ENCODE measurements at places on chromosomes 6 and 20.

GRCh38 chr6:45850378-45851033 lies 165.2 kb downstream of the CLIC5 start:
- DNase-seq, result no peak

DNA sequence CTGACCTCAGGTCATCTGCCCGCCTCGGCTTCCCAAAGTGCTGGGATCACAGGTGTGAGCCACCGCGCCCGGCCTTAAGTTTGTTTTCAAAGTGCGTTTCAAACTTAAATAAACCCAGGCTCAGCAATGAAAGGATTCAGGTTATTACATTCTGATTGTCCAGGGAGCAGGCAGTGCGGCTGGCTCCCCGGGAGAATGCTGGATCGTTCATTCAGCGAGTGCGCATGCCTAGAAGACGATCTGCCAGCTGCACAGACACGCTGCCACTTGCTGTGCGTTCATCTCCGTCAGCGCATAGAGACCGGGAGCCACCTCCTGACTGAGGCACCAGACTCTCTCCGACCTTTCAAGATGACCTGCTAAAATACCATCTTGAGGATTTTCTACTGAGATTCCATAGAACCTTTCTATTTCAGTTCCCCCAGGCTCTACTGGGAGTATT lies 163.9 kb upstream of the ZNF217 start:
- DNase-seq, result peak; percentile 91

- DNase-seq, result no peak
Measured at GRCh38 chr20:31474758-31475427, at the start of the genes DEFB124 and REM1. DEFB124 (minus strand) TSS chr20:31475127; CDS start chr20:31473013, 2,114 bp downstream. REM1 (plus strand) TSS chr20:31475288; CDS start chr20:31476446, 1,158 bp downstream.

- no peak for DNase-seq
Measured at GRCh38 chr6:87791029-87791428, 89.0 kb upstream of the AKIRIN2 start.

- DNase-seq, result no peak
Measured at GRCh38 chr6:111781041-111781708, 92.1 kb downstream of the FYN start.

- DNase-seq, result no peak
Measured at GRCh38 chr6:12890171-12890790, 173.7 kb downstream of the PHACTR1 start.

GRCh38 chr6:160435935-160436334 lies 87.8 kb downstream of the SLC22A3 start:
- DNase-seq, result no peak

- no peak for DNase-seq
Measured at GRCh38 chr6:37946057-37946456, 126.5 kb downstream of the ZFAND3 start.

DNA sequence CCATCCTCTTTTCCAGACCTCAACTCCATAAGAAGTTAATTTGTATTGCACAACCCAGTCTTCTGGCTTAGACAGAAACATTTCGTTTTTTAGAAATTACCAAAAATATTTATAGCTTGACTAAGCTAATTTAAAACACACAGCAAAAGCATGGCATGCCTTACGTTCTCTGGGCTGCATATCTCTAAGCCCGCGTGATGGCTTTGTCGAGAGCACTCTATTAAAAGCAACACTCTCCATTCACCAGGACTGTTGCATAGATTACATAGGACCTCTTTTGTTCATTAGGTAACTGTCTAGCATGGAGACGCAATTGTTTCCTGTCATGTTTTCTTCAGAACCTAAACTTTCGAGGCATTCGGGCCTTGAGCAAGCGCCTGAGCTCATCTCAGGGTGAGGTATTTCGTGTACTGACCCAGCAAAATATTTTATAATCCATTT lies 104.5 kb downstream of the IBTK start:
- DNase-seq, result no peak

DNA sequence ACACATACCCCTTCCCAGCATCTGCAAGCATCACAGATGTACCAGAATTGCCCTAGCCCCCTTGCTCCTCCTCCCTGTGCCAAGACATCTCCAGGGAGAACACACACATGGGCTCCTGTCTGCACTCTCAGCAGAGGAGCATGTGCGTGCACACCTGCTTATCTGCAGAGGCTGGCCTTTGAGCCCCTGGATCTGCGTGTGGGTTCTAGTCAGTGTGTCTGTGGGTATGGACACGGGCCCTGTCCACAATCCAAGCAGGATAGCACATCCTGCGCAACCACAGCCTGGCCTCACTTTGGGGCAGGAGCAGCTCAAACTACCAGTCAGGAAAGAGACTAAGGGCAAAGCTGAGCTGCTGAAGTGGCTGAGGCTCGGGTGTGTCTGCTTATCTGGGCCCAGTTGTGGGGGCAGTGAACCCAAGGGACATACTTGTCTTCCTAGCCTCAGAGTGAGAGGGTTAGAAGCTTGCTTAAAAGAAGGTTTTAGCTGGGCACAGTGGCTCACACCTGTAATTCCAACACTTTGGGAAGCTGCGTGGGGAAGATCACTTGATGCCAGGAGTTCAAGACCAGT lies 41.0 kb downstream of the HM13 start:
- no peak for DNase-seq

GRCh38 chr6:31114541-31114878 lies at the start of gene PSORS1C1:
PSORS1C1 (plus strand) TSS chr6:31114800; CDS start chr6:31129633, 14,833 bp downstream.
- no peak for DNase-seq

DNA sequence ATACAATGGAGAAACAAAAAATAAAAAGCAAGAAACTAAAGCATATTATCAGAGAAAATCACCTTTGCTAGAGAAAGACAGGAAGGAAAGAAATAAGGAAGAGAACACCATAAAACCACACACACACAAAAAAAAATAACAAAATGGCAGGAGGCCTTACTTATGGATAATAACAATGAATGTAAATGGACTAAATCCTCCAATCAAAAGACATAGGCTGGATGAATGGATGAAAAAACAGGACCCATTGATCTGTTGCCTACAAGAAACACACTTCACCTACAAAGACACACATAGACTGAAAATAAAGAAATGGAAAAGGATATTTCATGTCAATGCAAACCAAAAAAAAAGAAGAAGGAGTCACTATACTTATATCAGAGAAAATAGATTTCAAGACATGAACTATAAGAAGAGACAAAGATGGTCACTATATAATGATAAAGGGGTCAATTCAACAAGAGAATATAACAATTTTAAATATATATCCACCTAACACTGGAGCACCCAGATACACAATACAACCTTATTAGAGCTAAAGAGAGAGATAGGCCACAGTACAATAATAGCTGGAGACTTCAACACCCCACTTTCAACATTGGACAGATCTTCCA lies 693.6 kb downstream of the HACE1 start:
- no peak for DNase-seq

DNA sequence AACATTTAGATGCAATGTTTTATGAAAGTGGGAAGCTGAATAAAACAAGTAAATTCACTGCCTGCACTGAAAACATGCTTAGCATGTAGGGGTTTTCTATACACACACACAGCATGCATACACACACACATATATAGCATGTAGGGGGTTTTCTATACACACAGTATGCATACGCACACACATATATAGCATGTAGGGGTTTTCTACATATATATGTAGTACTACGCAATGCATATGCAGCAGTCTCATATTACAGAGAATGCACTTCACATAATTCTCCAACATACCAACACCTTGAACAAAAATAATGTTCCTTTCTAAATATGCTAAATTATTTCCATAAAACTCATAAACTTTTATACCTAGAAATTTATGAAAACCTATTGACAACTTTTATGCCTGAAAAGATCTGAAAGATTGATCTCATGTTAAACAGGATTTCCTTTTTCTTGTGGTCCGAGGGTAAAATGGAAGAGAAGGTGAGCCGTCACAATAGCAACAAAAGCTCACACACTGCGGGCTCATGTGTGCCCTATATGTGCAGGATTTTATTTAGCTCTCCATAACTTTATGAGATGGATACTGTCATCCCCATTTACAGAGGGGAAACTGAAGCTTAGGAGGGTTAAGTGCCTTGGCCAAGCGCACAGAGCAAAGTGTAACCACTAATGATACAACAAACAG lies 81.9 kb upstream of the TULP1 start:
- DNase-seq, result no peak

DNA sequence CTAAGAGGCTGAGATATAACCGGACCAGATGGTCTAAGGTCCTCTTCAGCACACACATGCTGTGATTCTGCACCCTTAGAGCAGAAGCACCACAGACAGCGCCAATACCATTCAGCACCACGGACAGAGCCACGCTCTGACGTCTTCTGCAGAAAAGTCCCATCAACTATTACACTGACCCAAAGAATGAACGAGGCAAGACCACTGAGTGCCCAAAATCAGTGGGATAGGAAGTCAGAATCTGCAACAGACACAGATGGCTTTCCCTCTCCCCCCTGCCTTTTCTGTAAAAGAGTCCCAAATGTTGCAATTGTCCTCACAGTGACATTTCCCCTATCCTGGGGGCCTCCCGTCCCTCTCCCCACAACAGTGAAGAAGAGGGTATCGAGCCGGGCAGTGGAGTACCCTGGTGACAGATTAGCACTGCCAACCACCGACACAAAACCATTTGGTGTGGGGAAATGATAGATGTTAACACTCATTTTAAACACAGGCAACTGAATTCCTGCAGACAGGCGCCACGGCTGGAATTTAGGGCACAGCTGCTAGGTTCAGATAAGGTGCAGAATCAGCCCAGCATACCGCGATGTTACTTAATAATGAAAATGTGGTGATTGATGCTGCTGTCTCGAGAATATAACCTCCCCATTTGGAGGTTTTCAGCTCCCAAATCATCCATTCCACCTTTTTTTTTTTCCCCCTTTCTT lies 66.6 kb upstream of the CTNNBL1 start:
- DNase-seq, result peak; percentile 13

GRCh38 chr6:106748547-106749207 lies 119.3 kb downstream of the QRSL1 start:
- DNase-seq, result peak; percentile 74

DNA sequence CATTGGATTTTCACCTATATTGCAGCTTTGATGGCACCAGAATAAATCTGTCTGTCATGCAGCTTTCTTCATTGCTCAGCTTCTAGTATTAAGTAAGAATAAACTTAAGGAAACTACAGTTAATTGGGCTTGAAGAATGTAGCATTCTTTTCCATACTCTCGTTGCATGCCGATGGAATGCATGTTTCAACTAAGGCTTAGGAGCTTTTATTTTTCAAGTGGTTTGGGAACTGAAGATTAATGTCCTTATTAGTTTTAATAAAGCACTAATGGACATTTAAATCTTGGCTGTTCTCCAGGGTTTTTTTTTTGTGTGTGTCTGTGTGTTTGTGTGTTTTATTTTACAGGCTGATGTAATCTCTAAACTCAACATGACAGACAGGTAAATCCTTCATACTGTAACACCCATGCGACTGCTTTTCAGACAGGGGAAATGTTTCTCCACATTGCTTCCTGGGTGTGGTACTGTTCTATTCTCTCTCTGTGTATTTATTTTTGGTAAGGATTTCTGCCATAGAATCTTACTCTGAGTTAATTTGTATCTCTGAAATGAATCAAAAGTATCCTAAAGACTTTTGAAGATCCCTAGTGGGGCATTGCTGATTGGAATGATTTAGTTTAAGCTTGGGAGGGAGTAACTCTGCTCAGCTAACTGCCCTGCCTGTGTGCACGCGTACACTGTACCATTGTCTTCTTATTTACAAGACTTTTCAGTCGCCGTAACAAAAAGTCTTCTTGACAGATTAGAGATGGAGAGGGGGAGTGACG lies 38.0 kb downstream of the SLC9A8 start:
- no peak for DNase-seq

- no peak for DNase-seq
Measured at GRCh38 chr6:138225953-138226352, 7.7 kb upstream of the PBOV1 start.

GRCh38 chr20:37452236-37452635 lies 68.8 kb upstream of the NNAT start:
- no peak for DNase-seq

DNA sequence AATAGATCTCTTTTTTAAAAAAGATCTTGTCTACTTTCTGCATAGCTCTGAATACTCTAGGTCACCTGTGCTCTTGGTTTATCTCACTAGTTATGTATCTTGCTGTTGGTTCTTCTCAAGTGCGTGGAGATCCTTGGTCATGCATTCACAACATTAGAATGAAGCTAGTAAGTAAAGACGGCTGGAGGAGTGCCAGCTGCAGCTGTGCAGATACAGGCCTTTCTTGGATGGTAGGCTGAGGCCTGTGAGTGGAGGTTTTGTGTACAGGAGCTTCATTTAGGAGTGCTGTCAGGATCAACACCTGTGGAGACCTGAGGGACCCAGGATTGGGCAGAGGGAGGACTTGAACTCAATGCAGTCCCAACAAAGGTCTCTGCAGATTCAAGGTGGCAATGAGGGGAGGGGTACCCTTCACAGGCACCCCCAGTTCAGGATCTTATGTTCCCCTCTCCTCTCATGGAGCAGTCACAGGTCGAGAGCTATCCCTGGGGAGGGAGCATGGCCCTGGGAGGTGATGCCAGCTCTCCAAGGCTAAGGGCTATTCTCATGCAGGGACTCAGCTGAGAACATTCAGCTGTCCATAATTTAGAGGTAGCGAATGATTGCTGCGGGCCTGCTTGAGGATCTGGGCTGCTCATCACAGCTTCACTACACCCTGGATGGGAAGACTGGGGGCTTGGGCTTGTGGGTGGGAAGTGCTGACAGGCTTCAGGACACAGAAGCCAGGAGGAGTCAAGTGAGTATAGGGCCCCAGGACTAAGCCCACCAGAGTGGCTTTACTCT lies 98.9 kb upstream of the ENPP5 start:
- DNase-seq, result no peak

DNA sequence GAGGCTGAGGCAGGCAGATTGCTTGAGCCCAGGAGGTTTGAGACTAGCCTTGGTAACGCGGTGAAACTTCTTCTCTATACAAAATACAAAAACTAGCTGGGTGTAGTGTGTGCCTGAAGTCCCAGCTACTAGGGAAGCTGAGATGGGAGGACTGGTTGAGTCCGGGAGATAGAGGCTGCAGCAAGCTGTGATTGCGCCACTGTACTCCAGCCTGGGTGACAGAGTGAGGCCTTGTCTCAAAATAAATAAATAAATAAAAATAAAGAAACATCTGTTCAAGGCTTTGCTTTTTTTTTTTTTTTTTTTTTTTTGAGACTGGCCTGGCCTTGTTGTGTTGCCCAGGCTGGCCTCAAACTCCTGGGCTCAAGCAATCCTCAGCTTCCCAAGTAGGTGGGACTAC lies 23.7 kb upstream of the SLC23A2 start:
- no peak for DNase-seq

- DNase-seq, result no peak
Measured at GRCh38 chr6:64084185-64084663, 448.6 kb downstream of the PHF3 start.
